DMS79 (cell line): ENCODE measurements at places on chromosomes 1 and 21.

GRCh38 chr1:182476625-182477024 is 26.7 kb downstream of the RGSL1 start:
- no peak for DNase-seq

- DNase-seq, result no peak
These were observed 65.7 kb downstream of the TLR5 start for GRCh38 chr1:223077247-223077833.

DNA sequence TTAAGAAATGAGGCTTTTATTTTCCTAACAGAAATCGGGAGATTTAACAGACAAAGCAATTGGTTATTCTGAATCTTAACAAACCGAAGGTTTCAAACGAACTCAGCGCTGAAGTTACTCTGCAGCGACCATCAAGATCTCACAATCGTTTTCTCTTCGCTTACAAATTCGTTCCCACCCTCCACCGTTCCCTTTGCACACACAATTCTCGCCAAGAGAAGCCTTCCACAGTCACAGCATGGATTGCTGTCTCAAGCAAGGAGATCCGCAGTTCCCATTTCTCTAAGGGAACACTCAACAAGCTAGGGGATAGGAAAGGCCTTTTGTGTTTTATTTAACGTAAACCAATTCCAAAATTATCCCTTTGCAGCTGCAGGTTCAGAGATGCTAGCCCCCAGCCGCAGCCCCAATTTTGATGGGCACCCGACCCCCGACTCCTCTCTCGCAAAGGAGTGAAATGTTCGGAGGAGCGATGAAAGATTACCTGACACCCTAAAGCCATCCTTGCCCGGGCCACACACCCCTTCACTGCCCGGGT is 755 bp downstream of the FBXO42 start:
- DNase-seq, result peak; percentile 2

GRCh38 chr1:89881415-89882058 is 60.7 kb downstream of the LRRC8D start:
- DNase-seq, result no peak

GRCh38 chr1:113389359-113389952 is 859 bp upstream of the MAGI3 start:
- no peak for DNase-seq

DNA sequence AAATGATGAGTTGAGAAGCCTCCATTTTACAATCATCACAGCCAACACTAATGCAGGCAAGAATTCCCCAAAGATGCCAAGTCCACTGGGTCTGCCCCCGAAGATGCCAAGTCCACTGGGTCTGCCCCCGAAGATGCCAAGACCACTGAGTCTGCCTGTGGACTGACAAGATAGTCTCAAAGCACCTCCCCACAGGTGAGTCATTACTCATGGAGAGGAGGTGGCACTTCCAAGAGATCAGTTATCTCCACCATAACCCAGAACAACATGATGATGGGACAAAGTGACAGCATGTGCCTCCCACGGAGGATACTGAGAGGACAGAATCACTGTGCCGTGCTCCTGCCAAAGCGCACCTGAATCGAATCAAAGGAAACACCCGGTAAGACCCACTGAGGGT is 4.8 kb downstream of the PTTG1IP start:
- DNase-seq, result no peak

- no peak for DNase-seq
These were observed 13.6 kb downstream of the RD3 start for GRCh38 chr1:211478376-211478775.

GRCh38 chr1:218488986-218489385 is 143.8 kb downstream of the TGFB2 start:
- DNase-seq, result no peak

DNA sequence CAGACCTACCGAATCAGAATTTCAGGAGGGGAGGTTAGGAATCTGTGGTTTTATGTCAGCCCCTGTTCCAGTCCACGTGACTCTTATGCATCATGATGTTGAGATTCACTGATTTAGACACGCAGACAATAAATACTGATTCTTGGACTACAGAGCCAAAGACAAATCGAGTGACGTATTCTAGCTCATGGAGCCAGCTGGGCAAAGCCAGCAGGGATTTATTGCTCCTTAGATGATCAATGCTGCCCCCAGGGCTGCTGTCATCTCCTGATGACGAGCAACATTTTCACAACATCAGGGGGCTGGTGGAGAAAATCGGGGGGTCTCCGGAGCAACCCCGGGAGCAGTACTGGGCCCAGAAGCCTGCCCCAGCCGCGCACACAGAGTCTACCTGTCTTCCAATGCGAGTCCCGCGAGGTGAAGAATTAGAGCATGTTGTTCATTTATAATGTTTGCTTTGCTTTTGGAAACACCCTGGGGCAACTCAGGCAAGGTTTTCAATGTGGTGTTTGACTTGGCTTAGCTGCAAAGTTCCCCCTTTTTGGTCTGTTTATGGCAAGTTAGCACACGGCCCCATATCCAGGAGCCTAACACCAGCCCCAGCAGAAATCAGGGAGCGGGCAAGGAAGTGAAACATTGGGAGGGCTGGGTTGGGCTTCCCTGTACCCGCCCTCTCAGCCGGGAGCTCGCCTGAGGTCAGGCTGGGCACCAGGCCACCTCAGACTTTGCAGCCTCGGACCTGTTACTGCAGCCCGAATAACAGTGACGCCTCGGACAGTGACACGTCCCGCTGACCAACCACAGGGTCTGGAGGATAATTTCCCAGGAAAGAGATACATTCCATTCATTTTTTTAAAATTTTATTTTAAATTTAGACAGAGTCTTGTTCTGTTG is 19.9 kb upstream of the CLDN14 start:
- DNase-seq, result no peak

- no peak for DNase-seq
These were observed 3.9 kb upstream of the PUM1 start for GRCh38 chr1:31069392-31069791.

- DNase-seq, result no peak
These were observed 70.8 kb upstream of the SIM2 start for GRCh38 chr21:36628106-36628505.

DNA sequence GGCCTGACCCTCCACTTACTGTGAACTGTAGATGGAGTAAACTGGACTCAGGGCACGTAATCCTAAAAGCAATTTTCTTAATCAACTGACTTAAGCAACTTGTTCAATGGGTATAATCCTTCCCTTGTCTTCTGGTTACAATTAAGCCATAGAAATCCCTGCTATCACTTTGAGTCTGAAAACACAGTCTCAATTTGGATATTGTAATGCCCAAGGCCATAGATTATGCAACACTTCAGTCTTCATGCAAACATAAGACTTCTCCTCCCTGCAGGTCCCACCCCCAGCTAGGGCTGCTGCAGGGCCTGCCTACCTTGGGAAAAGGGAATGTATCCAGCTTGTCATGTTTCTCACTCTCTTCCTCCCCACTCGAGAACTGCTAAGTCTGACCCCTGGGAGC is 6.2 kb upstream of the SLC5A9 start:
- no peak for DNase-seq

DNA sequence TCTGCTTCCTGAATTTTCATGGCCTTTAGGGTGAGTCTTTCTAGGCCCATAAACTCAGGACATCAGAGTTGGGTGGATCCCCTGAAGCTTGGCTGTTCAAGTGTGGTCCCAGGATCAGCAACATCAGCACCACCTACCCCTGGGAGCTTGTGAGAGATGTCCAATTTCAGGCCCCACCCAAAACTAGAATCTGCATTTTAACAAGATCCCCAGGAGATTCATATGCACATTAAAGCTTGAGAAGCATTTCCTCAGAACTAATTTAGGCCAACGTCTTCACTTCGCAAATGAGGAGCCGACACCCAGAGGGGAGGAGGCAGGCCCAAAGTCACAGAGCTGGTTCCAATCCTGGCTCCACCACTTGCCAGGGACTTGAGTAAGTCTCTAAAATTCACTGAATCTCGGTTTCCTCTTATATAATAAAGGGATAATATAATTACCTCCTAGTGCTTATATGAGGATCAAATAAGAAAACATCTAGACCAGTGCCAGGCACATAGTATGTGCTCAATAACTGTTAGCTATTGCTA is 10.3 kb upstream of the PHLDA3 start:
- no peak for DNase-seq

DNA sequence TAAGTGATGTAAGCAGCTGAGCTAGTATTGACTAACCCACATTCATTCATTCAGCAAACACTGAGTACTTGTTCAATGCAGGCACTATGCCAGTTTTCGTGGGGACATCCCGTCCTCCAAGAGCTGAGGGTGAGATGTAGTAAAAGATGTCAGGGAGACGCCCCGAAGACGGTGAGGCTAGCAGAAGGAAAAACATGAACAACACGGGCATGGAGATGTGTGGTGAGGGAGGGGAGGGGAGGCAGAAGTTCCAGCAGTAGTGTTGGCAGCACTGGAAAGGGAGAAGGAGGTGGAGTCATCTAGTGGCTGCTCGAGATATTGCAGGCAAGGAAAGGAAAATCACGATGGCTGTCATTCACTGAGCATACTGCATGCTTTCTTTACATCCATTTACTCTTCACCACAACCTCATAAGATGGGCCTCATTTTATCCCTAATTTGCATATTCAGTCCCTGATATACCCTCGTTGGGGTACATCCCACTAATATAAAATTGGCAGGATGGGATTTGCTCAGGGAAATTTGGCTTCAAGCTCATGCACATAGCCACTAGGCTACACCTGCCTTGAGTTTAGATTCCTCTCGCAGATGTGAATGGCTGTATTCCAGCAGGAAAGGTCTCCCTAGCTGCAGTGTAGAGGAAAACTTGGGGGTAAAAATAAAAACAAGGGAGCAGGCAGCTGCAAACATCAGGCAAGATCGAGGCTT is 14.5 kb downstream of the PDZK1IP1 start:
- DNase-seq, result peak; percentile 24

- DNase-seq, result no peak
These were observed 345 bp downstream of the HPCAL4 start for GRCh38 chr1:39690794-39691382.

- peak; percentile 32 for DNase-seq
These were observed 9.0 kb downstream of the FAM20B start for GRCh38 chr1:179034720-179035119.

GRCh38 chr1:165129568-165130164 is 226.8 kb downstream of the LMX1A start:
- DNase-seq, result peak; percentile 58

GRCh38 chr1:112060261-112060660 is 70.8 kb upstream of the KCND3 start:
- DNase-seq, result no peak

- no peak for DNase-seq
These were observed 58.8 kb upstream of the SPATA6 start for GRCh38 chr1:48530727-48531351.

DNA sequence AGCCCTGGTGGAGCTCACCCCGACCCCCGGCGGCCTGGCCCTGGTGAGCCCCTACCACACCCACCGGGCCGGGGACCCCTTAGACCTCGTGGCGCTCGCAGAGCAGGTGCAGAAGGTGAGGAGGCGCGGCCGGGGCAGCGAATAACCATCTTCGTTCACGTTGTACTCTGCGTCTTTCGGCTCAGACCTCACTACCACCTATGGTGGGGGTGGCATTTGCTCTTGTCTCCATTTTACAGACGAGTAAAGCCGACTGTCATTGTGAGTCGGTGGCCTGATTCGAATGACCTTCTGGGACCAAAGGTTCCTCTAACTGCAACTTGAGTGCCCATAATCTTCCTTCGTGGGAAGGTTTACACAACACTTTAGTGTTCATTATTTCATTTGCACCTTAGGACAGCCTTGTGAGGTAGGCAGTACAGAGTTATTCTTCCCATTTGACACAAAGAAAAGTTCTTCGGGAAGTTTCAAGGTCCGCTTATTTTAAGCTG is 506 bp downstream of the C1orf50 start:
- DNase-seq, result peak; percentile 59

- DNase-seq, result no peak
These were observed 3.2 kb downstream of the S100A9 start for GRCh38 chr1:153360592-153361479.

DNA sequence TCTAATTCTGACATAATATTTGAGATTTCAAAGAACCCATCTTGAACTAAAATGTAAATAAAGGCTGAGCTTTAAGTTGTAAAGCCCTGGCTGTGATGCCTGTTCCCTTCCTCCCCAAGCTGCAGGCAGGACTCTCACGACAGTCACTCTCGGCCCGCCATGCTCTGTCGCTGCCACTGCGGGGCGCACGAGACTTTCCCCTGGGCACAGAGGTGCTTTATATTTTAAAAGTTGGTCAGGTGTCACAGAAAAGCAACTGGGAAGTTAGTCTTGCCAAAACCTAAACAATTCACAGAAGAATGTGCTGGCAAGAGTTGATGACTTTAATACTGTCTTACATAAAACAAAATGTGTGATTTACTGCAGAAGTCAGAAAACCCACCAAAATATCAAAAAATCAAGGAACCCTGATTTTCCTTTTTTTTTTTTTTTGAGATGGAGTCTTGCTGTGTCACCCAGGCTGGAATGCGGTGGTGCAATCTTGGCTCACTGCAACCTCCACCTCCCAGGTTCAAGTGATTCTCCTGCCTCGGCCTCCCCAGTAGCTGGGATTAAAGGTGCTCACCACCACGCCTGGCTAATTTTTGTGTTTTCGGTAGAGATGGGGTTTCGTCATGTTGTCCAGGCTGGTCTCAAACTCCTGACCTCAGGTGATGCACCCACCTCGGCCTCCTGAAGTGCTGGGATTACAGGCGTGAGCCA is 10.7 kb downstream of the LRRC47 start:
- no peak for DNase-seq

- no peak for DNase-seq
These were observed 710 bp downstream of the GLRX2 start for GRCh38 chr1:193104502-193104906.

- DNase-seq, result no peak
These were observed 2.1 kb upstream of the DEGS1 start for GRCh38 chr1:224180783-224181452.

DNA sequence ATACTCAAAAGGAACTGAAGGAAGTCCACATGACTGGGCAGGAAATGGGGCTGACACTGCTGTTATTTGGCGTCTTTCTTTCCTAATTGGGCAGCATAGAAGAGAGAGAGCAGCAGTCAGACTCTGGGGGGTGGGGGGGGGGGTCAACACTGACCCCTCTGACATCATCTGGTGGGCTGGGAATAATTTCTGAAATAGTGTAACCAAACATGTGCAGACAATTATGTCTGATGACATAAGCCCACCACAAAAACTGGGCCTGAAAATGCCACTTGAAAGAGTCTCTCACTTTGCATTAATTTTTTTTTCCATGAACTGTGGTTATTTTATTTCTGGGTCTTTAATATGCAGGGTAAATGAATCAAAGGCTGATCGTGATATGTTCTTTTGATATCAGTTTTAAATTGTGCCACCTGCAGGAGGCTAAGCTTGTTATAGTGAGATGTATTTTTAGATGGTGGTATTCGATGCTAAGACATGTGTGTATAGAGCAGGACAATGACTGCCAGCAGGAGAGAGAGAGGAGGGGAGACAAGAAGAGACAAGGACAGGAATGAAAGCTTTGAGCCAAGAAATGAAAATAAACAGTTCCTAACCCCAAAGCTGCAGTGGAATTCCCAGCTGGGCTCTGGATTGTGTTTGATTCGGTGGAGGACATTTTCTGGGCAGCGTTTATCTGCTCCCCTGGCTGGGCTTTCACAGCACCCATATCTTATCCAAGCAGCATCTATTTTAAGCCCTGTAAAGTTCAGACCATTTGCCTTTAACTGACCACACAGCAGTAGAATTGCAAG is 264.7 kb downstream of the PBX1 start:
- no peak for DNase-seq
